ENCODE measurements at places on chromosomes 4 and X.

DNA sequence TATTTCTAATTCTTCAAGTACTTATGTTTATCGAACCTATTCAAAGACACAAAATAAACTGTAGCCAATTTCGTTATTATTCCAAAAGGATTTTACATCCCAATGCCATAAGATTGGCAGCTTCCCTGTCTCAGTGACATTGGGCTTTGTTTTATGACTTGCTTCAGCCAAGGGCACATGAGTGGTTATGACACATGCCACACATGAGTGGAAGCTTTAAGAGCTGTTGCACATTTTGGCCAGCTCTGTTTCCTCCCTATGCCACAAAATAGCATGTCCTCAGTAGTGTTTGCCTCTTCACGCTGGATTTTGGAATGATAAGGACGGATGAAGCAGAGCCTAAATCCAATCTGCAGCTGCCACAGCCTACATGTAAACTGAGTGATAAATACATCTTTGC lies 21.9 kb downstream of the SEC24D start:
- no peak for DNase-seq

GRCh38 chr4:165222651-165222994 lies 15.3 kb downstream of the KLHL2 start:
- no peak for DNase-seq

GRCh38 chrX:71164071-71164470 lies 19.4 kb downstream of the NLGN3 start:
- no peak for DNase-seq

DNA sequence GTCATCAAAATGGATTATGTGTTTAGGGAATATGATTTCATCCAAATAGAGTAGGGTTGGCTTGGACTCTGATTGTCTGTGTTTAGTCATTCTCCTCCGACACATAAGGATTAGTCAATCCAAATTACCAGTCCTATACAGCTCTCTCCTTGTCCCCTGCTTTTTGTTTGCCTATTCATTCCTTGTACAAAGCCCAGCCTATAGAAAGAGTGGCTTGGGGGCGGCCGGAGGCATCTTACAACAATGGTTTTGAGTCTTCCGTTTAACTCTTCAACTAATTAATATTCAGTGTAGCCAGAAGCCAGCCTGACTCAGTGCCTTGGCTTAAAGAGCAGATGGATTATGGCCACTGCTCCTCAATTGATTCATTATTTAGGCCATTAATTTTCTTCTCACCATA lies 796.6 kb upstream of the POU3F4 start:
- DNase-seq = no peak

- DNase-seq = no peak
Observed at GRCh38 chrX:17056868-17057608, 110.6 kb downstream of the REPS2 start.

- DNase-seq = no peak
Observed at GRCh38 chr4:186918466-186918865, 194.8 kb upstream of the FAT1 start.

- DNase-seq = no peak
Observed at GRCh38 chr4:31068257-31069075, 348.3 kb downstream of the PCDH7 start.

DNA sequence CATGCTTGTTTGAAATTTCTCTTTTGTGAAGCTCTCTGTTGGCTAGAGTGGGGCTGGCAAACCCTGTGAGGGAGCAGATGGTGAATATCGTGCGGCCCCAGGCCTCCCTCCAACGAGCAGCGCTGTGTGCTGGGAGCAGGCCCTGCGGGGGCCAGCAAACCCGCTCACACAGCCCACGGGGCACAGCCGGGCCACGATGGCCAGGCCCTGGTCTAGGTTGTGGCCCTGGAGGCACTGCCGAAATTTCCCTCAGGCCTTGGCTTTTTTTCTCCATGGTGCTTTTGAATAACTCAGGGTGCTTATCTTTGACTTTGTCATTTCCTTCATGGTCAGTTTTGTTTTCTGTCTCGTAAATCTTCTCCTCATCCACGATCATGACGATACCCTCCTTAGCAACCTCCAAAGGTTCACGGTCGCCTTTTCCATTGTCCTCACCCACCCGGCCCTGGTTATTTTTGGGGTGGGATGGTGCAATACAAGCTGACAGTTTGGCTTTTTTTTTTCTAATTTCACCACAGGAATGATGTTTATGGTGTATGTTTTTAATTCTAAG lies 20.7 kb downstream of the PCGF3 start:
- DNase-seq = no peak
